Fibroblast of the conjunctiva (primary cell): ENCODE measurements at places on chromosomes 13 and 19.
A peak's percentile ranks its signal among the peaks of the same experiment; 100 is the strongest.

GRCh38 chr19:45990113-45990728, 5.0 kb upstream of the CCDC61 start:
- no peak for DNase-seq

- no peak for DNase-seq
Measured at GRCh38 chr19:45922281-45922680, 7.7 kb upstream of the NANOS2 start.

GRCh38 chr13:69565334-69565733, 542.3 kb upstream of the ATXN8OS start:
- no peak for DNase-seq

DNA sequence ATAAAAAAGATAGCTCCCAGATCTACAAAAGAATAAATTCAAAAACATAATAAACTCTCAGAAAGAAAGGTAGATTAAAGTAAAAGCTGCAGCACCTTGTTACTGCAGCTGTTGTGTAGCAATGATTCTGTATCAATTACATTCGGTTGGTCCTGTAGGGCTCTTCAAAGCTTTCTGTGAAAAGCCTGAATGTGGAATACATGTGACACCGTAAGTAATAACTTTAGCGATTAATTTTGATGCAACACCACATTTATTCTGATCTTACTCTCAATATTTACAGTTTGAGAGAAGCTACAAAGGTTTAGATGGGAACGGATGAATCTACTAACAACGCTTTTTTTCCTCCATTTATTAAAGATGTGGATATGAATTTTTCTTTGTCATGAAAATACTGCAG, 279.2 kb downstream of the DACH1 start:
- no peak for DNase-seq

DNA sequence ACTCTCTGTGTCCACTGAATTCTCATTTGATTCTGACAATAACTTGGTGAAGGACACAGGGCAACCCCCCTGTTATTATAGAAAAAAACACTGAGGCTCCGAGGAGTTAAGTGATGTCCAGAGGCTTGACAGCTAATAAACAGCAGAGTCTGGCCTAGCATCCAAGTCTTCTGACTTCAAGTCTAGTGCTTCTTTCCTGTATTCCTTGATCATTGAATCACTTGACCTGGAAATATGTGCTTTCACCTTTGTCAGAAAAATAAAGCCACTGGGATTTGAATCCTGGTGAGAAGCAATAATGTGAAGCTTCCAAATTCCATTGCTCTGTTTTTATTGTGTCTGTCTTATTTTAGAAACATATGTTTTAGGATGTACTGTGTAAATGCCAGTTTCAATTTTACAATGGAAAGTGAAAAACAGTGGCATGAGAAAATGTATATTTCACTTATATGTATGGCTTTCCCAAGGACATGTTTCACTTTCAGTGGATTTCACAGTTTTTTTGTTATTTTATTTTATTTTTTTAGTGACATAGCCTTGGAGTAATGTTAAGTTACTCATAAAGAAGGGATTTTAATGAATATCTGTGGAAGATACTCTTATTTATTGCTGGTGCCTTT, 190.2 kb downstream of the GPC6 start:
- no peak for DNase-seq

GRCh38 chr13:46211116-46211482, 629 bp upstream of the LRRC63 start:
- DNase-seq, result no peak

DNA sequence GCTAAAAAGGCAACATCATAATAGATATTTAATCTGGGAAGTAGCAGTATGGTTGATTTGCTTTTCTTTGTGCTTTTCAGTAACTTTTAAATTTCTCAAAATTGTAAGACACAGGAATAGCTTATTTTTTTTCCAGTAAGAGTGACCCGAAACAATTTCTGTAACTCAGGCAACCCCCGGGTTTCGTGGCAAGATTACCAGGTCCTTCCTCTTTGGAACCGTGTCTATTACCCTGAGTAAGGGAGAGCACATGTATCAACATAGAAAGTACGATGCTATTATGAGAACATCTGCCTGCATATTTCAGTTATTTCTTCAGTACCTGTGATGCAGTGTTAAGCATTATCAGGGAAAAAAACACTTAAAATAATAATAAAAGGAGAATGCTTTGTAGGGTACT, 64.1 kb downstream of the DOCK9 start:
- no peak for DNase-seq

GRCh38 chr13:21069561-21070004, 8.2 kb upstream of the LATS2 start:
- peak; percentile 81 for DNase-seq

- no peak for DNase-seq
Measured at GRCh38 chr13:50797091-50797490, 46.4 kb downstream of the DLEU7 start.

- DNase-seq, result no peak
Measured at GRCh38 chr19:18401580-18402112, 4.2 kb upstream of the LRRC25 start.

GRCh38 chr13:100129605-100130004, 40.7 kb downstream of the PCCA start:
- no peak for DNase-seq

- no peak for DNase-seq
Measured at GRCh38 chr13:63345835-63346234, 1930.2 kb upstream of the PCDH20 start.

DNA sequence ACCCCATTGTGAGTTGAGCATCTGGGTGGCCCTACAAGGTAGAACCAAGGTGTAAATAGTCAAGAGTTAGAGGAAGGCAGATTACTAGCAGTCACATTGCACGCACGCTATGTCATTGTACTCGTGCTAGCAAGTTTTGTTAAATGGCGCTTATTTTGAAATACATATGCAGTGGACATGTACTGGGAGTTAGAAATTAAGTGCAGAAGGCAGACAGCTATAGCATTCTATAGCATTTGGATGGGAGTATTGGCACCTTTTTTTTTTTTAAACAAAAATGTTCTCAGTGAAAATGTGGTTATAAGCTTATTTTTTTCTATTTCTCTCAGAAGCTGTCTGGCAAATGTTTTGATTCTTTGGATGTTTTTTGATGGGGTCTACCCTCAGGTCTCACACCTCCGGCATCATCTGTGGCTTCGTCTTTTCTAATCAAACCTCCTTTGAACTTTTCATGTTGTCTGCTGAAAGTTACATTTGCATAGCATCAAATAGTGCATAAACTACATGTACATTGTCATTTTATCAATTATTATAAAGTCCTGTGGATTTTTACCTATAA, 68.1 kb downstream of the ARHGEF7 start:
- DNase-seq, result no peak

- DNase-seq, result no peak
Measured at GRCh38 chr19:57348136-57348535, 2.9 kb upstream of the ZNF304 start.

DNA sequence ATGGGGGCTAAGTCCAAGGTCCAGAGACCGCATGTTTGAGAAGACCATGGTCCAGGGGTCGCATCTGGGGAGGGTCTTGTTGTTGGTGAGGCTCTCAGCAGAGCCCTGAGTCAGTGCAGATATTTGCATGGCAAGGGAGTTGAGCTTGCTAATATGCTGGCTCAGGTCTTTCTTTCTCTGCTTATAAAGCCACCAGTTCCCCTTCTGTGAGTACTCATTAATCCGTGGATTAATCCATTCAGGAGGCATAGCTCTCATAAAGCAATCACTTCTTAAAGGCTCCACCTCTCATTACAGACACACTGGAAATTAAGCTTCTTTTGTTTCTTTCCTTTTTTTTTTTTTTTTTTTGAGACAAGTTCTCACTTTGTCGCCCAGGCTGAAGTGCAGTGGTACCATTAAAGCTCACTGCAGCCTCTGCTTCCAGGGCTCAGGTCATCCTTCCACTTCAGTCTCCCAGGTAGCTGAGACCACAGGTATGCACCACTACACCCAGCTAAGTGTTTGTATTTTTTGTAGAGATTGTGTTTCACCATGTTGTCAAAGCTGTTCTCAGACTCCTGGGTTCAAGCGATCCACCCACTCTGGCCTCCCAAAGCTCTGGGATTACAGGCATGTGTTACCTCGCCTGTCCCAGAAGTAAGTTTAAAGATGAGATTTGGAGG, 216.4 kb downstream of the SLITRK5 start:
- DNase-seq, result no peak

GRCh38 chr19:13613447-13613846, 107.2 kb upstream of the CACNA1A start:
- no peak for DNase-seq

DNA sequence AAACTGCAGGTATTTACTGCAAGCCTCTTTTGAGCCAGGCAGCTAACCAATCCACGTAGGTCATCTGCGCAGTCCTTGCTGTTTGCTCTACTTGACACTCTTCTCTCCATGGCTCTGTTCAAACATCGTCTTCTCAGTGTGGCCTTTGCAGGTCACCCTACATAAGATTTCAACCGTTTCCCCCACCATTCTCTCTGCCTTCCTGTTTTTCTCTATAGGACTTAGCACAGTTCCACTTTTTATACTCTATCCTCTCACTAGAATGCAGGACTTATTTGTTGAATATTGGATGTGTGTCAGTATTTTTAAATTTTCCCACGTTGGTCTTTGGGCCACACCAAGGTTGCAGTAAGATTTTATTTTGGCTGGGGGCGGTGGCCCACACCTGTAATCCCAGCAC, 1.7 kb upstream of the FBXW9 start:
- DNase-seq, result no peak

GRCh38 chr13:19057588-19058340, 123.9 kb downstream of the TUBA3C start:
- DNase-seq, result no peak

DNA sequence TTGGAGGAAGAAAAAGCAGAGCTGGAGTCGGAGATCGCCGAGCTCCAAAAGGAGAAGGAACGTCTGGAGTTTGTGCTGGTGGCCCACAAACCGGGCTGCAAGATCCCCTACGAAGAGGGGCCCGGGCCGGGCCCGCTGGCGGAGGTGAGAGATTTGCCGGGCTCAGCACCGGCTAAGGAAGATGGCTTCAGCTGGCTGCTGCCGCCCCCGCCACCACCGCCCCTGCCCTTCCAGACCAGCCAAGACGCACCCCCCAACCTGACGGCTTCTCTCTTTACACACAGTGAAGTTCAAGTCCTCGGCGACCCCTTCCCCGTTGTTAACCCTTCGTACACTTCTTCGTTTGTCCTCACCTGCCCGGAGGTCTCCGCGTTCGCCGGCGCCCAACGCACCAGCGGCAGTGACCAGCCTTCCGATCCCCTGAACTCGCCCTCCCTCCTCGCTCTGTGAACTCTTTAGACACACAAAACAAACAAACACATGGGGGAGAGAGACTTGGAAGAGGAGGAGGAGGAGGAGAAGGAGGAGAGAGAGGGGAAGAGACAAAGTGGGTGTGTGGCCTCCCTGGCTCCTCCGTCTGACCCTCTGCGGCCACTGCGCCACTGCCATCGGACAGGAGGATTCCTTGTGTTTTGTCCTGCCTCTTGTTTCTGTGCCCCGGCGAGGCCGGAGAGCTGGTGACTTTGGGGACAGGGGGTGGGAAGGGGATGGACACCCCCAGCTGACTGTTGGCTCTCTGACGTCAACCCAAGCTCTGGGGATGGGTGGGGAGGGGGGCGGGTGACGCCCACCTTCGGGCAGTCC, 5.0 kb downstream of the FOSB start:
- DNase-seq, result no peak

GRCh38 chr19:4969772-4970531, 1.0 kb downstream of the KDM4B start:
- DNase-seq, result no peak

DNA sequence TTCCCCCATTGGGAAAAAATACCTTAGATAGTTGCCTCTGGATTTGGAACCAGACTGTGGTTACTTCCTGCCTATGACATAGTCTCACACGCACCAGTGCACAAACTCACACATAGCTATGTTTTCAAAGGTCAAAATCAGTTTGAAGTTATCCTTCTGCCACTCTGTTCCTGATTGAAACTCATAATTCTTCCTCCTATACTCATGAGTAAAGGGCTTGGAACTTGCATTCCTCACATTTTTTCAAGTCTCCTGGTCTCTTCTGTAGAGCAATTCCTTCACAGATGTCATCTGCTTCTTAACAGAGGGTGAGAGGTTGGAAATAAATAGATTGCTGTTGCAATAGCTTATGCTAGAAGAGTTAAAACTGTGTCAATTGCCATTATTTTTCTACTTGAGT, 18.6 kb upstream of the POSTN start:
- peak; percentile 24 for DNase-seq

DNA sequence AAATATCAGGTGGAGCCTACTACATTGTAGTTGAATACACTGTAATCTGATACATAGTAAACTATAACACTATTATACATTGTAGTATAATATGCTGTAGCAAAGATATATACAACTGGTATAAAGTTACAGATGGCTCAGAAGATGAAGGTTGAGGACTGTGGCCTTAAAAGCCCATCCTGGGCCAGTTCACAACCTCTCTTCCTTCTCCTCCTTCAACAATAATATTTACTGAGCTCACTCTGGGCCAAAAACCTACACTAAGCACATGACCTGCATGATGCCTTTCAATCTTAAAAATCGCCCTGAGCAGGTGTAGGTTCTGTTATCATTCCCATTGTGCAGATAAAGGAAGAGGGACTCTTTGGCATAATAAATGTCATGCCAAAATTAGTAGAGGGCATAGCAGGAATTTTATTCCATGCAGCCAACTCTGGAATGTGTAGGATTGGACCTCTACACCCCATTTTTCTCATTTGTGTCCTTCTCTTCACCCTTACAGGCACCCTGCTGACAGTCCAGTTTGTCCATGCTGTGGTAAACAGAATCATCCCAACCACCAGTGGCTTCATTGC, 14.6 kb upstream of the SIN3B start:
- DNase-seq, result no peak

DNA sequence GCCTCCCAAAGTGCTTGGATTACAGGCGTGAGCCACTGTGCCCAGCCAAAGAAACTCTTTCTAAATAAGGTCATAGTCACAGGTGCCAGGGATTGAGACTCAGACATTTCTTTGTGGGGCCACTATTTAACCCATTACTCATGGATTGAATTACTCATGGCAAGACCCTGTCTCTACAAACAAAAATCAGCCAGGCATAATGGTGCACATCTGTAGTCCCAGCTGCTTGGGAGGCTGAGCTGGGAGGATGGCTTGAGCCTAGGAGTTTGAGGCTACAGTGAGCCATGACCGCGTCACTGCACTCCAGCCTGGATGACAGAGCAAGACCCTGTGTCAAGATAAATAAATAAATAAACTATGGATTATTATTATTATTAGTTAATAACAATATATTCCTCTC, 3.6 kb upstream of the KLF2 start:
- DNase-seq, result no peak

- no peak for DNase-seq
Measured at GRCh38 chr13:38570706-38571105, 116.2 kb upstream of the FREM2 start.

DNA sequence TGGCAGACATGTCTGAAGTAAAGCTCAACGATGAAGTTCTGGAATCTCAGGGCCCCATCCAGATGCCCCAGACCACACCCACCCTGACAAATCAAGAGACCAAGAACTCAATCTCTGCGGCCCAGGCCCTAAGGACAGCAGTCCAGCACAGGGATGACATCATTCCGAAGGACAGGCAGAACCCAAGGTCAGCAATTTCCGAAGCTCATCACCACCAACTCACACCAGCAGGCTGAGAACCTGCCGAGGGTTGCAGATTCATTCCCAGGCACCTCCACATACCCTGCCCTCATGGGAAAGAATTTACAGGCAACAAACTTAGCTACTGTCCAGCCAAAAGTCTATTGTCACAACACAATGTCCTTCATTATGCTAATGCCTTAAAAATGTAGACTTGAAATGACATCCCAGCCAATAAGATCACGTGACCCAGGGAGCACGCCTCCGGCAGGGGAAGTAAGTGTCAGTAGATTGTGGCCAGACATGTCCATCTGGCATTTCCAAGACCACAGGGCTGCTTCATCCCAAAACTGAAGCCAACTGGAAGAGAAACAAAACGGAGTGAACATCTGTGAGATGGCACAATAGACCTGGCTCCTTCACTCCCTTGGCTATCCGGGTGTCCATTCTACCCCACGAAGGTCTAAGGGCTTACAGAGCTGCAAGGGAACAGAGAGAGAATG, 98.8 kb downstream of the CRYL1 start:
- no peak for DNase-seq
